ENCODE measurements at places on chromosomes 2 and 18.

DNA sequence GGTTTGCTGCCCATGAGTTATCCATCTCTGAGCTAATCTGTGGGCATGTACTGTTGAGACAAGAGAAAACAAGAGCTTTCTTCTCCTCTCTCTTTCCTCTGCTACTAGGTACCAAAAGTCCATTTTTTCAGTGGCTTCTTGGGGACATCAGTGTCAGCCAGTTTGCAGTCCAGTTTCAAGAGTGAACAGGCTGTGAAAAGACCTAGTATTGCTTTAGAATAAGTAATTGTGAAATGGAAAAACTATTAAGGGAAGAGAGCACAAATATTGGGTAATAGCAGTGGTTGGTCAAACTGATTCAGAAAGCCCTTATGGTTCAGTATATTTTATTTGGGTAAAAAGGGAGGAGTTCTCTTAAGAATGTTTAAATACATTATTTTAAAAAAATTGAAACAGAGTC, 33.0 kb upstream of the MEP1B start:
- DNase-seq, result no peak

DNA sequence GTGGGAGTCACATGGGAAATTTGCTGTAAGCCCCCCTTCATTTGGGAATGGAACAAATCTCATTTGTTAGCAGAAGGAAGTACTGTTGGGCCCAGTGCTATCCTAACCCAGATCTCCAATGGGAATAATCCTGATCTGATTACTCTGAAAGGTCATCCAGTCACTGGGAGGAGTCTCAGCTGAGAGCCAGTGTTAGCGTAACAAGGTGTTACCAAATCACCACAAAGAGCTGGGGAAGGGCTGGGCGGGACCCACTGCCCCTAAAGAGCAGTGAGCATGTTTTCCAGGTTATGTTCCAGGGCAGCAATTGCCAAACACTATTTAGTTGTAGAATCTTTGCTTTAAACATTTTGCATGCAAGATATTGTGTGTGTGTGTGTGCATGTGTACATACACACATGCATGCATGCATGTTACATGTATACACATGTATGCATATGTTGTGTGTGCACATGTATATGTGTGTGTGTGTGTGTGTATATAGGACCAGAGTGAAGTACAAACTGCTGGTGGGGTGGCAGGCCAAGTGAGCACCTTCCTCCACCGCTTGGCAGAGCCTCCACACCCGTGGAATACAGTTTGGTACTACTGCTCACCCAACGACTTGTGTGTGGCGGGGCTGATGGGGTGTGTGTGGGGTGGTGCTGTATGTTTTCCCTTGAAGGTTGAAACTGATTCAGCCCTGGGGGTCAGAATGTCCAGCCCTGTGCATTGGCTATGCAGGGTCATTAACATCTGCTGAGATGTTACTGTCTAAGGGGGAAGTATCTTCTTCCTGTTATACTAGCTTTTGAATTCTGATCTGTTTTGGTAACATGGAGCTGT, 15.2 kb downstream of the INPP5D start:
- DNase-seq, result no peak

DNA sequence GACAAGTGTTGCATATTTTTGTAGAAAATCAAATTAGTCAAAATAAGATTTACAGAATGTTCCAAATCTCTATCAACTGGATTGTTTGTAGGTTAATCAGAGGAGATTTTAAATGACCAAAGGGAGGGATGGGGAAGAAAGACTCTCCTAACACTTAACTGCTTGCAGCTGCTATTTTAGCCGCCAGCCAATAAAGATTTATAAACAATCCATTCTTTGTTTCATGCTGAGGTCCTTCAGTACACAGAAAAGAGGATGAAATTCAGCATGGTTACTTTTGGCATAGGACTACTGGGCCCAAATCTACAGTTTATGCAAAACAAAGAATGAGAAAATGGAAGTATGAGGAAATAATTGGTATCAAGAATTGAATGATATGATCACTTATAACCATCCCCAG, 86.4 kb upstream of the FN1 start:
- DNase-seq, result no peak

DNA sequence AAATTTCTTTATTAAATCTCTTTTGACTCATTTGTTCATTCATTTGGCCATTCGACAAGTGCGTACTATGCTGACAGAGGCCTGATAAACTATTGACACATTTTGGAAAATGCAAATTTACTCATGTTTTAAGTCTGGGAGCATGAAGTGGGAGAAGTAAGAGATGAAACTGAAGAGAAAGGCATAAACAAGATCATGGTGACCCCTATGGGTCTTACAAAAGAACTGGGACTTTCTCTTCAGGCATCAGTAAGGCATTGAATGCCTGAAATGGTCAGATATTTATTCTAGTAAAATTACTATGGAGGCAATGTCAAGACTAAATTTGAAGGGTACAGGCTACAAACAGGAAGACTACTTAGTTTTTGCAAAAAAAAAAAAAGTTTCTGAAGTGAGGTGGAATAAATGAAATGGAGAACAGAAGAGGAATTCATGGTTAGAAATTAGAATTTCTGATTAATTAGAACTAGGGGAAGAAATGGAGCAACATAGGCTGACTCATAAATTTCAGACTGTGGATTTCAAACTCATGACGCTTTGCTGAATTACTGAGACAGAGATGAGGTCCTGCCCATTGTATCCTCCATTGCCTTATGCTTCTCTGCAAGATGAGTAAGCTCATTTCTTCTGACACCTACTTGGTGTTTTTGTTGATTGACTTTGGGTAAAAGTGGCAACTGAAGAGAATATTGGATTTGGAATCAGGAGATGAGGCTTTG, 32.7 kb downstream of the VSNL1 start:
- DNase-seq, result no peak

- no peak for DNase-seq
Observed at GRCh38 chr2:143473216-143473615, 344.0 kb downstream of the ARHGAP15 start.

- DNase-seq, result no peak
Observed at GRCh38 chr2:145166731-145167302, 646.9 kb upstream of the ZEB2 start.

DNA sequence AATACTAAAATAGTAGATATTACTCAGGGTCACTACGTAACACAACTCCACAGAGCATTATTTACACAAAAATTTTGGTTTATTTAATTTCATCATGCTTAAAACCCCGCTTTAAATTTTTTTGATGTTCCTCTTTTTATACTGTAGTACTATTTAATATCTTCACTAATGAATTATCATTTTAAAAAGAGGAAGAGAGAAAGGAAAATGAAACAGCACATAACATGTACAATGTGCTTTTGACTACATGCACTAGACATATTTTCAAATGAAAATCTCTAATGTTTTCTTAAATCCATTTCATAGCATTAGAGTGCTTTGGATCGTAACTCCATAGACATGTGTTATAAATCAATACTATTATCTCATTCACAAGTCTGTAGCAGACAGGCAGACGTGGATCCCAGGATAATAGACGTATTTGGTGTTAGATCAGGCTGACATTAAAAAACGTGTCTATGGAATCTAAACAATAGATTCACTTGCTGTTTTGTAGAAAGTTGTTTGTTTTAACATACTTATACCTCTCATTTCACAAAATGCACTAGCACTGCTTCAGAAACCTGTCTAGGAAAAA, 897.0 kb downstream of the CPS1 start:
- no peak for DNase-seq

- no peak for DNase-seq
Observed at GRCh38 chr18:48857023-48857694, 93.6 kb downstream of the SMAD7 start.

GRCh38 chr2:33589444-33589843, 9.7 kb downstream of the FAM98A start:
- no peak for DNase-seq

- peak; percentile 49 for DNase-seq
Observed at GRCh38 chr18:22711192-22711685, 221.9 kb upstream of the RBBP8 start.

DNA sequence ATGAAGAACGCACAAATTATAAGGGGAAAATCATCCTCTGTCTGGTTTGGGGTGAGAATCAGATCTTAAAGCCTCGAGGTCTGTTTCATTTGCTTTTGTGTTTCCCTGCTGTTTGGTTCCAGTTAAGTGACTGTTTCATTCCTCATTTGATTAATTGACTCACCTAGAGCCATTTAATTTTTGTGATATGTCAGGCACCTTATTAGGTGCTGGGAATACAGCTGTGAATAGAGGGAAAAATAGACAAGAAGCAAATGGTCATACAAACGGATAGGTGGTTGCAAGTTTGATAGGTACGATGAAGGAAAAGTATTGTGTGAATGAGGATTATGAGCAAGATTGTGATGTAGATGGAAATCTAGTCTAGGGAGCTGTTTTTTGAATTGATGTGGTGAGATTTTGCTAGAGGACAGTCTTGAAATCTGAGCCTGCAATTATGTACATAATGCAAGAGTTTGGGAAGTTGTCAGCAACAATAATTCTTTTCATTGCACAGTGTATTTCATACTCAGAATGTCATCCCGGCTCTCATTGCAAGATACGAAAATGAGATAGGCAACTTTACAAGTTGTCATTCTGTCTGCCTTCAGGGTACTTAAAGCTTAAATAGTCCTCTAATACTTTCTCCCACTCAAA, 2.2 kb downstream of the ACSL3 start:
- DNase-seq, result no peak

All from H1 (cell line).